ENCODE measurements at places on chromosomes 2 and 18.

GRCh38 chr2:119683713-119684443 lies 4.9 kb downstream of the TMEM177 start:
- DNase-seq: no peak

DNA sequence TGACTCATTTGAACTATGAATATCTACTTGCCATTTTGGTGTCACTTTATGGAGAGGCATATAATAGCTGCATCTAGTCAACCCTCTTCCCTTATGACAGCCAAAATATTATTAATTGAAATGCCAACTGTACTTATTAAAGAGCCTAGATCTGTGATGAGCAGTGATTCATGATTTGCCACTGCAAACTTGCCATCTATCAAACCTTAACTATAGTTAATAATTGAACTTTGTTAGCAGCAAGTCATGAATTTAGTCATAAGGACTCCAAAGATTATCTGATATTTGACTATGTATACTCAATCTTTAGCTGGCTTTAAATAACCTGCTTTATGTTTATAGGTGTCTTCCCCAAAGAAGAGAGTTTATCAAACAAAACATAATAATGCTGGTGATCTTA lies 116.4 kb upstream of the VWC2L start:
- no peak for DNase-seq

GRCh38 chr2:52135235-52135634 lies 1103.3 kb upstream of the NRXN1 start:
- no peak for DNase-seq

DNA sequence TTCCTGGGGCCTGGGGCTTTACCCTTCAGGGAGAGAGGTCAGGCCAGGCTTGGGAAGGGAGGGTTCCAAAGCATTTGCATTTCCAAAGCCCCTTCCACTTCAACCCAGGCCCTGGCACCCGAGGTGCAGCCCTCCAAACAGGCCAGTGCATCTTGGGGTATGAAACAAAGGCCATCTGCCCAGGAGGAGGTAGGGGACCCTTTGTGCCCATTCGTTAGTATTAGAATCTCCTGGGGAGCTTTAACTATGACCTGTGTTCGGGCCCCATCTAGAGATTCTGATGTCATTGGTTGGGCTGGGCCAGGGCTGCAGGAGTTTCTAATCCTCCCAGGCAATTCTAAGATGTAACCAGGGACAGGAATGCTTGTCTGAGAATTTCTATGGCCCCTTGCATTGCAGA lies 73.6 kb downstream of the CIB4 start:
- DNase-seq: no peak

DNA sequence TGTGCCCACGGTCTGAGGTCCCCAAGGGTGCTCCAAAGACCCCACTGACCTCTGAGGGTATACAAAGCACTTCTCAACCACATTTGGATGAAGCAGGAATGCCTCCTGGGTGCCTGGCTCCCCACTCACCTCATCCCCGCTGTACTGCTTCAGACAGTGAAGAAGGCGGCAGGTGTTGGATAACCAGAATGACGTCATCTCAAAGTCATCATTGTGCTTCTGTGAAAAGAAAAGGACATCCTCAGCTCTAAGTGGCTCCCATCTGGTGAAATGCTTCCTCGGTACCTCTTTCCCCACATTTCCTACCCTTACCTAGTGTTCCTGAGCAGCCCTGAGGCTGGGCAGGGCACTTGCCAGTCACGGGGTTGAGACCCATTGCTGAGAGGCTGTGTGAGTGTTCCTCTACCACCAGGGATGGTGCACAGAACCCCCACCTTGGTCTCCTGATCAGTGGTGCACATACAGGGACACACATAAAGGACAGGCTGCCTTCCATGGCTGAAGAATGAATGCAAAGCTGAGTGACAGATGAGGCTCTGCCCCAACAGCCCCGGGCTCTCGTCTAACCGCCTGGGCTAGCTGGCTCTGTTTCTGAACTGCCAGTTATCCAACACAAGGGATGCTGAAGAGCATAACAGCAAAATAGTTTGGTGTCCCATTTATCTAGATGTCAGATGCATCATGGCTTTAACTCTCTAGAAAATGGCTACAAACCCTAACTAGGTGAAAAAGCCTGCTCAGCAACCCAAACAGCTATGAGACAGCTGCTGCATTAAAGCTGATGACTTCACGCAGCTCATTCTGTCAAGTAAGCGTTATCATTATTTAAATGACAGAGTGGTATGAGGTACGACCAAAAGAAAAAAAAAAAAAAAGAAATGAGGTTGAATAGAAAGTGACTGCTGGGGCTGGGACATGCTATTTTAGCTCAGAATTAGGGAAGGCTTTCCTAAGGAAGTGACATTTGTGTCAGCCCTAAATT lies 28.2 kb upstream of the ACAA2 start:
- DNase-seq: no peak

DNA sequence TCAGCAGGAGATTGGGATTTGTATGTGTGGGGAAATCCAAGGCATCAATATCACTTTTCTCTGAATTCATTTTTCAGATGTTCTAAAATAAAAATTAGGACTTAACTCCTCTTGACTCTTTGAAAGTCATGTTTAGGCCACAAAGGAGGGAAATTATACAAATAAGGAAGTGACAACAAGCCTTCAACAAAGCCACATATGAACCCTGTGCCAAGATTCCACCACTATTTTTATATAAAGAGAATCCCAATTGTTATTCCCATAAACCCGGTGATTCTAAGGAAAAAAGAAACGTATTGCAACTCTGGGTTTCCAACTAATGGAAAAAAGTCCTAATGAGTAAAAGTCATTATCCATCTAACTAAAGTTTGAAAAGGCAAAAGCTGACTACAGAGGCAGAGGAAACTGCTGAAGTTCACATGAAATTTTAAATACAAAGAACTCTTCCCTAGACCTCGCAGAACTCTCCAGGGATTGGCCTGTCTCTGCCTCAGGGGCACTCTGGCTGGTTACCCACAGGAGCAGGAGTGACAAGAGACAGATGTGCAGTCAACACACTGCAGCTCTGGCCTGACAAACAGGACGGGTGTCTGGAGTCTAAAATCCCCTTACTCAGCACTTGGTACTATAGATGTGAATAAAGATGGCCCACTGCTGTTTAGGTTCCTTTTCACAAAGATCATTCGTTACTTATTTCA lies 11.5 kb downstream of the NPC1 start:
- no peak for DNase-seq

DNA sequence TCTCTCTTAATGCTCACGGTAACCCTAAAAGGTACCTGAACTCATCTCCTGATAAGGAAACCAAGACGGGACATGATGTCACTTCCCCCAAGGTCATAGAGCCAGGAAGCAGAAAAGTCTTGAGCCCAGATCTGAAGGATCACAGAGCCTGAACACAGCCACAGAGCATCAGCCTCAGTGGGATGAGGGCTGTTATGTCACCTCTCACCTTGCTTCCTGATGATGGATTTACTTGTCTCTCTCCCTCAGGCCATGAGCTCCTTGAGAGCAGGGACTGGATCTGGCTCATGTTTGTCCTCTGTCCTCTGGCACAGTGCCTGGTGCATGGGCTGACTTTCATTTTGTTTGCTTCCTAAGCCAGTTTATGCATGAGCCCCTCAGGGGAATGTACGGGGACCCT lies 54.2 kb downstream of the SERTAD2 start:
- no peak for DNase-seq

- DNase-seq: no peak
Observed at GRCh38 chr18:31065036-31065773, 22.7 kb upstream of the DSC3 start.

DNA sequence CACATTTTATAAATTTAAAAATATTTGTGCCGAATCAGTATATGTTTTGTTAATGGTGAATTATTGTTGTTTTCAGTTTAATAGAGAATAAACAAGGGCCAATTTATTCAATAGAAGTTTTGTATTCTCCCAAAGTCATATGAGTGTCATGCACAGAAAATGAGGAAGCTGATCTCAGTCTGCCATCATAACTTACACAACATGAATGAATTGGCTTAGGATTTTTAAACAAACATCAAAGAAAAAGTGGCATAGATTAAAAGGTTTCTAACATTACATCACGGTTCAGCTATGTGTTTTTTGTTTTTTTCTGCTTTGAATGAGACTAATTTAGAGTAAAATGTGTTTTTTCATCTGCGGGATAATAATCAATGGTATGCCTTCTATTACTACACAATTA lies 123.4 kb upstream of the CTNNA2 start:
- no peak for DNase-seq

GRCh38 chr2:54634564-54635511 lies 88.6 kb upstream of the EML6 start:
- no peak for DNase-seq

DNA sequence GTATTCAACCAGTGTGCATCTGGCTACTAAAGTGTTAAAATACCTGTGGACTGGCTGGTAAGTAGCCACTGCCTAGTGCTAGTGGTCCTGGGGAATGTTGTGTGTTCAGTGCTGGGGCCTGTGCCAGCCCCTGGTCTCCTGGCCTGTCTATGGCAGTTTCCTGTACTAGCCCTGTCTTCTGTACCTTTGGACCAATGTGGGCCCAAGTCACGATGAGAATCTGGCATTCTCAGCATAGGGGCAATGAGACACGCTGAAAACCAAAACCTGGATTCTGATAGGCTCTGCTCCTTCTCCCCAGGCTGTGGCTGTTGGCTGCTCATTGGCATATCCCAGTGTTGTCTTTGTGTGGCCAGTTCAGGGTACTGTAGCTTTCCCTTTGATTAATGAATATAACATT lies 170.4 kb downstream of the PTPRM start:
- no peak for DNase-seq

Data from liver (tissue), 10 donors.